ENCODE measurements at places on chromosomes 3 and 15.
A peak's percentile ranks its signal among the peaks of the same experiment; 100 is the strongest.

- DNase-seq = no peak
Measured at GRCh38 chr3:134035836-134036235, 6.1 kb upstream of the SLCO2A1 start.

- no peak for DNase-seq
Measured at GRCh38 chr3:128348075-128348474, 118.6 kb downstream of the DNAJB8 start.

DNA sequence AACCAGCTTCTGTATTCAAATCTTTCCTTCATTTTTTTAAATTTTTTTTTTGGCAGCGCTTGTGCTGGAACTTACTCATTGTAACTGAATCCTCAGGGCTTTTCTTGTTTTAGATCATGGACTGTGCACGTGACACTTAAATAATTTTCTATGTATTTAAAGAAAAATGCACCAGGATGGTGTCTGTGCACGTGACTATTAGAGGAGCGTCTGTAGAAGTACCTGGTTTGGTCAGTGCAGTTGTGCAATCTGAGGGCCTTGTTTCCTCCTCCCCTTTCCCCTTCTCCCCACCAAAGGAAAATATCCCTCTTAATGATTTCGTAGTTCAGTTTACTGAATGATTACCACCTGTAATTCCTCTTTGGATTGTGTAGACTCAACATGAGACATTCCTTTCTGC, 31.3 kb downstream of the EDEM1 start:
- no peak for DNase-seq

GRCh38 chr3:45640091-45640507, 45.5 kb downstream of the LIMD1 start:
- no peak for DNase-seq

DNA sequence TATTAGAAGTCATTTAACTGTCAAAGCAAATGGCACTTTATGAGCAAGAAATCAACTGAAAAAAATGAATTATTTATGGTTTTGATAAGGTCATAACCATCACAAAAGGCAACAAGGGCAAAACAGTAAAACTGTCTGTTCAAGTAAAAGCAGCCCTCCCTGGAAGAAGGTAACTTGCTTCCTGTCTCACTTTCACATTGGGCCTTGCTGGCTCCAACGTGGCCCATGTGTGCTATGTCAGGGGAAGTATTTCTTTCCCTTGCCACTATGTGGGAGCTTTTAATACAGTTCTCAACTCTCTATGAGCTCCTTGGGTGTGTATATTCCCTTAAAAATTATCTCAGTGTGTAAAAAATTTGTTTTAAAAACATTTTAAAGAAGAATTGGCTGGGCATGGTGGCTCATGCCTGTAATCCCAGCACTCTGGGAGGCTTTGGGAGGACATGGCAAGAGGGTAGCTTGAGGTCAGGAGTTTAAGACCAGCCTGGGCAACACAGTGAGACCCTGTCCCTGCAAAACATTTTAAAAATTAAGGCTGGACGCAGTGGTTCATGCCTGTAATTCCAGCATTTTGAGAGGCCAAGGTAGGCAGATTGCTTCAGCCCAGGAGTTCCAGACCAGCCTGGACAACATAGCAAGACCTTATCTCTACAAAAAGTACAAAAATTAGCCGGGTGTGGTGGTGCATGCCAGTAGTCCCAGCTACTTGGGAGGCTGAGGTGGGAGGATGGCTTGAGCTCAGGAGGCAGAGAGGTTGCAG, 45.2 kb upstream of the TJP1 start:
- DNase-seq = no peak

GRCh38 chr3:188673646-188674186, 498.1 kb upstream of the TPRG1 start:
- DNase-seq = peak; percentile 34

GRCh38 chr3:195755391-195755790, 34.6 kb downstream of the MUC20 start:
- DNase-seq = no peak

DNA sequence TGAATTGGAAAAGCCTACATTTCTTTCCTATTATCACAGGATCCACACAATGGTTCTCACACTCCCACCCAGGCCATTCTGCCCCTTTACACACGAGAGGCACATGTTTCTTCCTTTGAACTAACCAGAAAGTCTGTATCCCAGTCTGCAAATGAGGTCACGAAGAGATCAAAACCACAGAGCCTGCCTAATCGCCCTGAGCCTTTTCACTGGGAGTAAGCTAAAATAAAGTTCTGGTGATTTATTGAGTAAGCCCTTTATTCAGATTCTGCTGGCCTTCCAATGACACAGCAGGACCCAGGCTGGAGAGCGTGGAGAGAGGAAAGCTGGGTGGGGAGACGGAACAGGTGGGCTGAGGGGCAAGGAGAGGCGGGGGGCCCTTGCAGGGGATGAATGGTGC, 78.7 kb downstream of the ATP1B3 start:
- peak; percentile 46 for DNase-seq

GRCh38 chr15:42110367-42110766, 16.0 kb upstream of the PLA2G4D start:
- DNase-seq = no peak

Data from BJ (cell line).